ENCODE measurements at places on chromosomes 7 and 10. TPM values are rescaled to one million over a fixed set of nuclear protein-coding genes. Genes with fewer than 3 reads are reported as not detected.

GRCh38 chr7:139682136-139683013 lies 95.4 kb downstream of the HIPK2 start:
- peak; percentile 73 for DNase-seq

GRCh38 chr7:25632616-25633015 lies 404.3 kb upstream of the NPVF start:
- no peak for DNase-seq

GRCh38 chr10:124619802-124620490 lies 124.2 kb downstream of the FAM53B start:
- no peak for DNase-seq

- no peak for DNase-seq
Observed at GRCh38 chr7:108908456-108908855, 338.8 kb downstream of the DNAJB9 start.

GRCh38 chr7:138885383-138886147 lies 87.6 kb upstream of the ATP6V0A4 start:
- no peak for DNase-seq

DNA sequence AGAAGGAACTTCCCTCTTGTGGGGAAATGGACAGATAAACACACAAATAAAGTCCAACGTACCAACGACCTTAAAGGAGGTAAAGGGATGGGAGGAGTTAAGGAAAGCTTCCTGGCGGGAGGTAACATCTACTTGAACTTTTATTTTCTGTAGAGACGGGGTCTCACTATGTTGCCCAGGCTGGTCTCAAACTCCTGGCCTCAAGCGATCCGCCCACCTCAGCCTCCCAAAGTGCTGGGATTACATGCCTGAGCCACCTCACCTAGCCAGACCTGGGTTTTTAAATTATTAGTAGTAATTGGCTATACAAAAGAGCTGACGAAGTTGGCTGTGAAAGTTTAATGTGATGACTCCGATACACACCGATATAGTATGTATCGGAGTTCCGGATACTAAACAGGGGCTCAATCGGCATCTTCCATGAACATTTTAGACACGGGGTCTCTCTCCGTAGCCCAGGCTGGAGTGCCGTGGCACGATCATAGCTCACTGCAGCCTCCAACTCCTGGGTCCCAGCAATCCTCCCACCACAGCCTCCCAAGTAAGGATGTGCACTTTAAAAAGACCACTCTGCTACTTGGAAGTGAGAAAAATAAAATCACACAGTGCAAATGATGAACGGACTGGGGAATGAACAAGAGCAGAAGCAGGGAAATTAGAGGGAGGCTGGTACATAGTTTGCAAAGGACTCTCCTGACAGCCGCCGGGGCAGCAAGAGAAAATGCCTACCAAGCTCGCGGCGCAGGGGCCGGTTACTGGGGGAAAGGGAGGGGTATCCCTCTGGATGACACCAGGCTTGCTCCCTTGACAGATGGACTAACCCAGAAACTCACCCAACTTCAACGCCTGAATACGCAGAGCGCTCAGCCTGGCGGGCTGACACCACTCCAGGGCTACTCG lies 1.0 kb downstream of the BCL7B start:
- DNase-seq = no peak

- no peak for DNase-seq
Observed at GRCh38 chr10:44965651-44966097, 6.1 kb downstream of the RASSF4 start.

GRCh38 chr7:107312418-107312817 lies 143.6 kb downstream of the HBP1 start:
- no peak for DNase-seq

GRCh38 chr10:73253225-73253555 lies 746 bp upstream of the MRPS16 start:
- peak; percentile 67 for DNase-seq

DNA sequence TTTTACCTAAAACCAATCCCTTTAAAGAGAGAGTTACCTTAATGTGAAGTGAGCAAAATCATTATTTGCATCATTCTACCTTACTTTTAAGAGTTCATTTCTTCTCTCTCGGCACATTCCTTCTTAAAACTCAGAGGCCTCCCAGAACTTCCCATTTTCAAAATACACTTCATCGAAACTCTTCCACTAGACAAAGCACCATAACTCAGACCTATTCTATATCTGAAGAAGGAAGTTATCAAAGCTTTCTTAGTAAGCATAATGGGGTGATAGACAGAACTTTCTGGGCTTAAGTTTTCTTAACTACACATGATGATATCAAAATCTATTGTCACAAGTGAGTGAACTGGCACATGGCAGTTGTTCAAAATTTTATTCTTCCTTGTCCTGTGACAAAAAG lies 24.6 kb upstream of the GNAT3 start:
- no peak for DNase-seq

DNA sequence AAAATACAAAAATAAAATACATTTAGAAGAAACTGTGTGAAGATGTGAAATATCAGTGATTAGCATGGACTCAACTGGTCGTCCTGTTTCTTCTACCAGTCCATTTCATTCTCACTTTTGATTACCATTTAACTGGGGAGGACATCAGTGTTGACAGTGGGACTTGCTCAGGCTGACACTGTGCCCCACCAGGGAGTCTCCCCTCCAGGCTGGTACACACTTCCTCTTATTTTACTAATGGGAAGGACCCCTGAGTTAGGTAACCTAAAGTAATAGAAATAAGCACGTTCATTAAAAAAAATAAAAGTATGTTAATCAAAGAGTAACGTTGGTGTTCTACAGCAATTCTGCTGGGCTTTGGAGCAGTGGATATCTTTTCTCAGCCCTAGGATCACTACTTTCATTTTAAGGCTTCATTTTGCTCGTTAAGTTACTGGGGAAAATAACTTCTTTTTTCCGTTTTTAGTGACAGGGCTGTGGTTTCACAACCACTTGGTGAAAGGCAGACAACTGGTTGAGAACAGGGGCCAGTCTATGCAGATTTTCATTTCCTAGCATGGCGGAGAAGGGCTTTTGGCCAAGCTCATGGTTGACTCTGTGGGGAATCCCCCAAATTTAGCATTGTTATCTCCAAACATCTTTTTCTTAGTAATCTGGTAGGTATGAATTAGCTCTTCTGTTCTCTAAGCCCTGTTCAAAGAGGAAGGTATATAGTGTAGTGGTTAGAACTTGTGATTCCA lies 2.1 kb downstream of the SNX10 start:
- DNase-seq = peak; percentile 92

DNA sequence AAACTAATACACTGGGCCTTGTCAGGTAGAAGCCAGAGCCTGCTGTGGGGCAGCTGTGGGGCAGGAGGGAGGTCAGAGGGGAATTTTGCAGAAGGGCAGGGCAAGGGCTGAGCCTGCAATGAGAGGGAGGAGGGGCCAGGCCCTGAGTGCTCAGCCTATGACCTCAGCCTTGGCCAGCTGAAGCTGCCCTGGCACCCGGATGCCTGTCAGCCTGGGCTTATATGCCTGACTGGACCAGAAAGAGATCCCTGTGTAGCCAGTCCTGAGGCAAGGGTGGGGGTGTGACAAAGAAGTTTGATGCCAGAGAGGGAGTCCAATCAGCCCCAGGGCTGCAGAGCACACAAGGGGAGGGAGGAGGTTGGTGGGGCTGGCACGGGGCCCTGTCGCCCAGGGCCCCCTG lies 22.3 kb upstream of the PRRT4 start:
- DNase-seq = no peak

GRCh38 chr7:84331616-84332015 lies 137.0 kb upstream of the SEMA3A start:
- DNase-seq = no peak

- DNase-seq = no peak
Observed at GRCh38 chr10:16653224-16653623, 131.5 kb upstream of the C1QL3 start.

- peak; percentile 80 for DNase-seq
Observed at GRCh38 chr10:49539320-49539885, 482 bp upstream of the ERCC6 start.

GRCh38 chr7:19537942-19538401 lies 170.9 kb downstream of the POLR1F start:
- no peak for DNase-seq

DNA sequence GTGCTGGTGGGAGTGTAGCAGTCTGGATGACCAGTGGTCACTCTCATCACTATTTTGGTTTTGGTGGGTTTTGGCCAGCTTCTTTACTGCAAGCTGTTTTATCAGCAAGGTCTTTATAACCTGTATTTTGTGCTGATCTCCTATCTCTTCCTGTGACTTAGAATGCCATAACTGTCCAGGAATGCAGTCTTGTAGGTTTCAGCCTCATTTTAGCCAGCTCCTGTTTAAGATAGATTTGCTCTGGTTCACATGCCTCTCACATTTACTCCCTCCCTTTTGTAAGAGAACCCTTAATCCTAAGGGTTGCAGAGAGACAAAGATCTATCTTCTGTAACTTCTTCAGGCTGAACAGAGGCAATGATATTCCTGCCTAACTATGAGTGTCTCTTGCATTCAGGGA lies 51.2 kb upstream of the INHBA start:
- no peak for DNase-seq

The BICC1 gene
- total RNA-seq = not detected

The ZNF775 gene
- total RNA-seq = 5.5 TPM

The KEL gene
- total RNA-seq = 0.37 TPM

The TMEM184A gene
- not detected for total RNA-seq

The CYP3A7 gene
- total RNA-seq = not detected

The HTR7 gene
- not detected for total RNA-seq

The HMX3 gene
- not detected for total RNA-seq

The TMEM130 gene
- not detected for total RNA-seq

The MOGAT3 gene
- total RNA-seq = not detected

The SLC13A1 gene
- total RNA-seq = not detected

All from activated CD4-positive, alpha-beta T cell treated with anti-CD3 and anti-CD28 coated beads, Interleukin-2, amount 10 ng/mL, durations not matched to agents 24 days and 14 days (primary cell).